Thymus (tissue), 14 donors: ENCODE measurements at places on chromosomes 4 and X. TPM values are rescaled to one million over a fixed set of nuclear protein-coding genes. Genes with fewer than 3 reads are reported as not detected.

DNA sequence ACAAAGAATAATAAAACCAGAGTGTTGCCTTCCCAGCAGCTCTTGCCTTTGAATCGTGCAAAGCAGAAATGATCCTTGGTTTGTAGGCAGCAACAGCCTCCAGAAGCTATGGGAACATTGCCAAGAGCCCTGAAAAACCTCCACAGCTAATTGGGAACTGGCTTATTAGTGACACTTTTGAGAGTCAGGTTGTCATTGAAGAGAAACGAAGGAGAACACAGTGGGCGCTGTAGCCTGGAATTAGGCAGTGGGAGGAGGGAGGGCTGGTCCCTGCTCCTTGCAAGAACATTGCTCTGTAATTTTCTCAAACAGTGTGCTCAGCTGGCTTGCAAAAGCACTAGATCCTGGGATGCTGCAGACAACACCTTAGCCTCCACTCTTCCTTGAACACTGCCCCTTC, 331.5 kb upstream of the EMCN start:
- H3K4me3 ChIP-seq: no peak overlapping the region
- no peak overlapping the region for H3K27ac ChIP-seq
- no peak for DNase-seq
- H3K4me1 ChIP-seq: no peaks in the 10 kb centered on the region

DNA sequence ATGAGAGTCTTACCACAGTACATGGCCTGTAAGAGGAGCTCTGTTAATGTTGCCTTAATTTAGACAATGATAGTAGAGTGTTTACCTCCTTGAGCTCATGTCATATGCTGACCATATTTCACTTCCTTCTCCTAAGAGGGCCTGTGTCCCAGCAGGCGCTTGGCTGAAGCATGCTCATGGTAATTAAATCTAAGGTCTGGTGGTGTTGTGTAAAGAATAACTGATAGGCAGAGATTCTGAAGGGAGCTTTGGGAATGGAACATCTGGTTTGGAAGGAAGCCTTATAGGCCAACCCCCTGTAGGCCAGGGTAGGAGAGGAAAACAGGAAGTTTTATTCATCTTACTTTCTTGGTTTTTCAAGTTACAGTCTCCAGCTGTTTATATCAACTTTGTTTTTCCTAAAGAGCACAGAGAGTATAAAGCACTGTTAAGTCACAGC, 300.2 kb downstream of the USP46 start:
- H3K4me3 ChIP-seq: no peak overlapping the region
- H3K27me3 ChIP-seq: no peaks in the 10 kb centered on the region
- H3K4me1 ChIP-seq: no peaks in the 10 kb centered on the region
- H3K27ac ChIP-seq: no peak overlapping the region
- DNase-seq: no peak

DNA sequence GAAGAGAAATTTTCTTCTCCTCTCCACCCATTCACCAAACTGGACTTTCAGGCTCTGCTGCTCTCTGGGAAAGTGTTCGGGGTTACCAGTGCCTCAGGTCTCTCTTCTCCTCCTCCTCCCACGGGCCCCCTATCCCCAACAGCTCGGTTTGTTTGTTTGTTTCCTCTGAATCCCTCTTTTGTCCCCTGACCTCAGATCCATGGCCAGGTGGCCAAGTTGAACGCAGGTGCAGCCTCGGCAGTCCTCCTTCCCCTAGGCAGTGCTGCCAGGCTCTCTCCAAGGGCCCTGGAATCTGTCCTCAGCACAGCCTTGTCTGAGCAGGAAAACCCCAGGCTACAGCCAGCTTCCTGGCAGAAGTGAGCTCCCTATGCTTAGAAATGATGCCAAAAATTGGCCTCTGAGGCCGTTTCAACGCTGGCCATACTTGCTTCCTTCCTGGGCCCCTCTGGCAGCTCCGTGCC, 60.0 kb downstream of the FHDC1 start:
- no peaks in the 10 kb centered on the region for H3K27me3 ChIP-seq
- no peak overlapping the region for H3K4me3 ChIP-seq
- H3K27ac ChIP-seq: no peak overlapping the region
- H3K36me3 ChIP-seq: no peaks in the 10 kb centered on the region

DNA sequence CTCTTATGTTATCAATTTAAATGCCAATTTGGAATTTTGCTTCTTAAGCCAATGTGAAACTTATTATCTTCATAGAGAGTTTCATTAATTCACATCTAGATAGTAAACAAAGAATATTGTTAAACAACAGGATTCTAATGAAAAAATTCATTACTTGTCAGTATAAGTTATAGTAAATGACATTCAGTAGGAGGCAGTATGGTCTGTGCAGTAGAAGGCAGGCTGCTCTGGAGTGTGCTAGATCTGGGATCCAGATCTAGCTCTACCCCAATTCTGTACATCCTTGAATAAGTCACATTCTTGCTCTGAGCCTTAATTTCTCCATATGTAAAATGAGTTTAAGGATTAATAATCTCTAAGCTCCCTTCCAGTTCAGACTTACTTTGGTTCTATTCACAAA, 202.7 kb upstream of the POU3F4 start:
- no peak overlapping the region for H3K4me3 ChIP-seq
- no peak overlapping the region for H3K27ac ChIP-seq
- H3K4me1 ChIP-seq: no peaks in the 10 kb centered on the region
- no peaks in the 10 kb centered on the region for H3K27me3 ChIP-seq
- H3K36me3 ChIP-seq: no peaks in the 10 kb centered on the region

- no peaks in the 10 kb centered on the region for H3K4me1 ChIP-seq
- no peak overlapping the region for H3K4me3 ChIP-seq
- no peaks in the 10 kb centered on the region for H3K36me3 ChIP-seq
- no peak for DNase-seq
- no peaks in the 10 kb centered on the region for H3K27me3 ChIP-seq
Measured at GRCh38 chr4:37946503-37947179, 13.6 kb upstream of the PTTG2 start.

GRCh38 chrX:39576041-39576872, 521.5 kb downstream of the BCOR start:
- H3K36me3 ChIP-seq: no peaks in the 10 kb centered on the region
- H3K4me3 ChIP-seq: no peak overlapping the region
- H3K27ac ChIP-seq: no peak overlapping the region
- DNase-seq: no peak
- no peaks in the 10 kb centered on the region for H3K4me1 ChIP-seq
- H3K27me3 ChIP-seq: no peaks in the 10 kb centered on the region

DNA sequence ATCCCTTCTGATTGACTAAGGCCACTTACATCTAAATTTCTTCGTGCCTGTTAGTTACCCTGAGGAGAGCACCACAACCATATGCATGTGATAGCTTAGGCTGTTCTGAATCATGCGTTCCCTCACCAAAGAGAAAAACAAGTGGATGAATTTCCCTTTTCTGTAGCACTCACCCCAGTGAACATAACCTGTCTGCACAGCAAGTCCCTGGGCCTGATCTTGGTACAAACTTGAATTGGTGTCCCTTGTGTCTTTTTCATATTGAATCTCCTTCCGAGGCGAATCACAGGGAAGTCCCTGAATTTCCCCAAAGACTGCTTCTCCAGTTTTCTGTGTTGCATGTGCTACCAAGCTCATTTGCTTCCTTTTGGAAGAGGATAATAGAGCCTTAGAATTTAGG, 100.4 kb downstream of the KLHL8 start:
- DNase-seq: no peak
- H3K4me3 ChIP-seq: no peak overlapping the region

Gene AFF2
- polyA plus RNA-seq: 1.3 TPM

- no peaks in the 10 kb centered on the region for H3K36me3 ChIP-seq
- no peak for DNase-seq
- no peaks in the 10 kb centered on the region for H3K27me3 ChIP-seq
- no peaks in the 10 kb centered on the region for H3K4me1 ChIP-seq
Measured at GRCh38 chr4:181569553-181569952, 673.6 kb upstream of the TENM3 start.

- no peaks in the 10 kb centered on the region for H3K27me3 ChIP-seq
- H3K4me1 ChIP-seq: no peaks in the 10 kb centered on the region
- no peak for DNase-seq
- H3K27ac ChIP-seq: no peak overlapping the region
- no peaks in the 10 kb centered on the region for H3K36me3 ChIP-seq
Measured at GRCh38 chr4:60133375-60133774, 1066.8 kb upstream of the ADGRL3 start.

DNA sequence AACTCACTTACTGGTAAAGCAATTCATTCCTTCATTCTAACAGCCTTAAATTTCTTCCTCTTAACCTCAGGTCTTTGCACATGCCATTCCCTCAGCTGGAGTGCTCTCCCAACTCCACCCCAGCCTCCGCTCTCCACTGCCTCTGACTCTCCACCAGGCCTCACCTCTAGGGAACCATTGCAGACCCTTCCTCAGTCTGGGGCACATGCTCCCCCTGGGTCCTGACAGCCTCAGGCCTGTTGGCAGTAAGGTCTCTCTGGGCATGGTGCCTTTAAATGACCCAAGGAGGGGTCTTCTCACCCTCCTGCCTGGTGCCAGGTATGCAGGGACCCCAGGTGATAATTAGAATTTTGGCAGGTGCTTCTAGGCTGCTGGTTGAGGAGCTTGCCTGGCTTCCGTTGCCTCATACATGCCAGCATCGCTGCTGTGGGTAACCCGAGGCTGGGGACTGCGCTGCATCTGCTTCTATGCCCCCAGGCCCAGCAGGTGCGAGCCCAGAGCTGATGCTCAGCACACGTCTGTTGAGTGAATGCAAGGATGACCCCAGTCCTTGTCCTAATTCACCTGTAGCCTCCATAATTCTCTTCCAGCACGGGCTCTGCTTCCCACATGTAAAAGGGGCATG, 27.5 kb upstream of the GPR78 start:
- no peak overlapping the region for H3K27ac ChIP-seq
- no peaks in the 10 kb centered on the region for H3K4me1 ChIP-seq
- DNase-seq: no peak
- H3K36me3 ChIP-seq: no peaks in the 10 kb centered on the region
- H3K4me3 ChIP-seq: no peak overlapping the region

DNA sequence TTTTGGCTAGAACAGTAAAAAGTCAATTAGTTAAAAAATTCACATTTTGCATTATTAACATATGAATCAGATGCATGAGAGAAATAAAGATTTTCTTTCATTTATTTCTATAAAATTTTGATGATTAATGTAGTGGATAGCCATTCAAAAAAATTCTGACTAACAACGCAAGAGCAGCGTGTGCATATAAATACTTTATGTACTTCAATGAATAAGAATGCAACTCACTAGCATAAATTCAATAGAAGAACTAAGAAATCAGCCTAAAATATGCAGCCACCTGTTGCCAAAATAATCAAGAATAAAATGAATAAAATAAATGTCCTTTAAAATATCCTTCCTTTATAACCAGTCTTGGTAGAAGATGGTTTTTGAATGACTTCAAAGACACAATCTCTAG, 471.9 kb downstream of the PDGFC start:
- H3K27ac ChIP-seq: no peak overlapping the region
- H3K4me1 ChIP-seq: no peaks in the 10 kb centered on the region
- no peaks in the 10 kb centered on the region for H3K36me3 ChIP-seq
- H3K27me3 ChIP-seq: no peaks in the 10 kb centered on the region

GRCh38 chrX:40434443-40434842, 146.3 kb upstream of the ATP6AP2 start:
- no peaks in the 10 kb centered on the region for H3K27me3 ChIP-seq
- no peak overlapping the region for H3K4me3 ChIP-seq
- no peak for DNase-seq

DNA sequence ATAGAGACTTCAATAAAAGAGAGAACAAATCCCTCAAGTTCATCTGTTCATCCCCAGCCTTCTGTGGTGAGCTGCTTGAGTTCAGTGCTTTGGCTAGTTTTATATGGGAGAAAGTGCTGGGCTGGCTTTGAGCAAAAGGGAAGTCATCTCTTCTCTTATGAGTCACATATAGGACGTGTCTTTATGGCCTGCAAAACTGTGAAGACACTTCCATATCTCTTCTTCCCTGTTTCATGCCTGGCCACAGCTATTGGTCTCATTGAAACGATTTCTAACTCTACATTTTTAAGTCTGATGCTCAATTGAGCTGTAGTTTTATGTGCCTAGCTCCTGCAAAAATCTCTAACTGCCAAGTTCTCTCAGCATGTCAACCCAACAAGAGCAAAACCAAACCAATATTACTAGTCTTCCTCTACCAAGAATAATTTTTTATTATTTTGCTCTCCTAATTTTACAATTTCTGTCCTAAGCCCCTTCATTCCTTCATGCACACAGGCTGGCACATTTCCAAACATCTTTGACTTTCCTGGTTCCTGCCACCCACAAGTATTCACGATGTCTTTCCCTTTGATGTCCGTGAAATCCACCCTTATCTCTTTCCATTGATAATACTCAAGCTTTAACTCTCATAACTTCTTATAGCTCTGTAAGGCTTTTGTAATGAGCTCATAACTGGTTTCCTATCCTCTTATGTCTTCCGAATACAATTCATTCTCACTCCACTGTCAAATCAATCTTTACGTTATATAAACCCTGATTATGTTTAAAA, 165.3 kb downstream of the BTC start:
- H3K27ac ChIP-seq: no peak overlapping the region
- no peak overlapping the region for H3K4me3 ChIP-seq
- no peaks in the 10 kb centered on the region for H3K36me3 ChIP-seq
- H3K4me1 ChIP-seq: no peaks in the 10 kb centered on the region

DNA sequence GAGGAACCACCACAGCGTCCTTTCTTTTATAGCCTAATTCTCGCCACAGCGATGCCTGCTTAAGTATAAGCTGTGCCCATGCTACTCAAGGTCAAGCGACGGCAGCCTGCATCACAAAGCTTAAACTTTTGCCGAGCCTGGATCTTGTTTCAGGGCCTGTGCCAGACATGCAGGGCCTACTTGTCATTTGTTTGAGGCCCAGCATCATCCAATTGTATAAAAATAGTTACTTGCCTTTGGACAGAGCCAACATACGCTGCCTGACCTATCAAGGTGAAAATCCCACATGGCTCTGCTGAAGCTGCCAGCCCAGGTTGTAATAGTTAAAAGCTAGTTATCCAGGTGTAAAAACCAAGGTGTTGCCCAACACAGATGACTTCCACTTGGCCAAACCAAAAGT, 107.1 kb downstream of the TMEM131L start:
- peaks cover 30% of the 10 kb centered on the region for H3K4me1 ChIP-seq
- peak overlapping the region; percentile 15 for H3K27ac ChIP-seq
- H3K4me3 ChIP-seq: no peak overlapping the region
- DNase-seq: no peak
- no peaks in the 10 kb centered on the region for H3K27me3 ChIP-seq

DNA sequence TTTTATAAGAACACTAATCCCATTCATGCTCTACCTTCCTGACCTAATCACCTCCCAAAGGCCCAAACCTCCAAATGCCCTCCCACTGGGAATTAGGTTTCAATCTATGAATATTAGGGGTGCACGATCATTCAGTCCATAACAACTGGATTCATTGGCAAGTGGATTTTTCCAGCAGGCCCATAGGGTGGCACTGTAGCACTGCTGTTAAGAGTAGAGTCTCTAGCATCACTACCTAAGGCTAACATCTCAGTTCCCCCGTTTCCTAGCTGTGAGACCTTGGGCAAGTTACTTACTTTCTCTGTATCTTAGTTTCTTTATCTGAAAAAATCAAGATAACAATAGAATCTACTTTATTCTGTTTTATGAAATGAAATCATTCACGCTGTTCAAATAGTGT, 315.8 kb downstream of the STIM2 start:
- no peaks in the 10 kb centered on the region for H3K36me3 ChIP-seq
- no peaks in the 10 kb centered on the region for H3K27me3 ChIP-seq
- DNase-seq: no peak
- H3K4me3 ChIP-seq: no peak overlapping the region
- no peak overlapping the region for H3K27ac ChIP-seq

GRCh38 chrX:12383196-12383595, 244.9 kb downstream of the FRMPD4 start:
- no peak overlapping the region for H3K4me3 ChIP-seq
- no peaks in the 10 kb centered on the region for H3K4me1 ChIP-seq
- no peak for DNase-seq
